ENCODE measurements at places on chromosomes 16 and 17.

GRCh38 chr16:84055801-84056634 is 13.4 kb upstream of the SLC38A8 start:
- no peak for DNase-seq

DNA sequence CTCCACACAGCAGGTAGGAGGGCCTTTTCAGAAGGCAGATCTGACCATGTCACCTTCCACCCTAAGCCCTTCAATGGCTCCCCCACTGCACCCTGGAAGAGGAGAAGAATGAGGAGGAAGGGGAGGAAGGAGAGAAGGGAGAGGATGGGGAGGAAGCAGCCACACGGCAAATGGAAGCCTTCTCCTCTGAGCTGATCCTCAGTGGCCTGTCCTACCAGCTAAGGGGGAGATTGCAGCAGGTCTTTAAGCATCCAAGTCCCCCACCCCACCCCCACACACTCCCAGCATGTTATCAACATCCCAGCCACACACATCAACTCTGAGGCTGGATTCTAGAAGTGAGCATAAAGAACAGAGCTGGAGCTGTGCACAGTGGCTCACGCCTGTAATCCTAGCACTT is 46.2 kb upstream of the RBFOX3 start:
- no peak for DNase-seq

- DNase-seq = no peak
Measured at GRCh38 chr17:79201119-79201518, 126.5 kb downstream of the ENGASE start.

GRCh38 chr17:45895304-45895968 is 1.1 kb downstream of the MAPT start:
- peak; percentile 71 for DNase-seq

- peak; percentile 65 for DNase-seq
Measured at GRCh38 chr17:81253358-81254131, 14.4 kb downstream of the NDUFAF8 start.

- DNase-seq = no peak
Measured at GRCh38 chr17:28865946-28866752, 11.3 kb downstream of the ERAL1 start.

GRCh38 chr17:79019632-79020584 is 4.1 kb upstream of the C1QTNF1 start:
- DNase-seq = peak; percentile 56

- DNase-seq = no peak
Measured at GRCh38 chr17:6422654-6423241, 12.2 kb downstream of the AIPL1 start.

GRCh38 chr17:74898376-74898946 is 5.0 kb upstream of the FADS6 start:
- DNase-seq = no peak

- no peak for DNase-seq
Measured at GRCh38 chr16:64381979-64382378, 739.9 kb downstream of the CDH11 start.

DNA sequence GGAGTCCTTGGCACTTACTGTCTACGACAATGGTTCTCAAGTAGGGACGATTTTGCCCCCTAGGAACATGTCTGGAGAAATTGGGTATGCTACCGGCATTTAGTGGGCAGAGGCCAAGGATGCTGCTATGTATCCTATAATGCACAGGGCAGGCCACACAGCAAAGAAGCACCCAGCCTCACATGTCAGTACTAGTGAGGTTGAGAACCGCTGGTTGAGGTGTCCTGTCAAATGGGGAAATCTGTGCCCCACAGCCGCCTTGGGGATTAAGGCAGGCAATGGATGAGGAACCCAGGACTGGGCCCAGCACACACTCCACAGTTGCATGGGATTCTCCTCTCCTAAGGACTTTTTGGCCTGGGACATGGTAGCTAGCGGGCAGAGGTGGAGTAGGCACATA is 86.7 kb upstream of the TOB1 start:
- DNase-seq = no peak

DNA sequence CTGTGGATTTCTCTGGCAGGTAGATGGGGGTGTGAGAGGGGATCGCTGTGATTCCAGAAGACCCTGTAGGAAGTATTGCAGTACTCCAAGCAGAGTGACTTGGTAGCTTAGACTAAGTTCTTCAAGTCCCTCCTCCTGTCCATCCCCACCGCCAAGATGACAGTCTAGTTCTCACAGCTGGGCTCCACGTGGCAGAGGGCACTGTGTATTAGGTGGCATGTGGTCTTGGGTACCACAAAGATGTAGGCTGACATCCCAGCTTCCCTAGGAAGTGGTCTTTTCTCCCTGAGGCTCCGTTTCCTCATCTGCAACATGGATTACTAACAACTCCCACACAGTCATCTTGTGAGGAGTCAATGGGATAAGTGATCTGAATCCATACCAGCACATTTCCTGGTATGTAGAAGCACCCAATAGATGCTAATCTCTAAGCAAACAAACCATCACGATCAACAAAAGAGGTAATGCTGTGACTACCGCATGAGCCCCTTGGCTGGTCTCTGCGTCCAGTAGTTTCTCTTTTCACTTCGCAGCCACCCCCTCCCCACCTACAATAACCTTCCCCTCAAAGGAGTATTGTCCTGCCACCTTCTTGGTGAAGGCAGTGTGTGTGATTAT is 349.1 kb upstream of the EEF2KMT start:
- DNase-seq = no peak

DNA sequence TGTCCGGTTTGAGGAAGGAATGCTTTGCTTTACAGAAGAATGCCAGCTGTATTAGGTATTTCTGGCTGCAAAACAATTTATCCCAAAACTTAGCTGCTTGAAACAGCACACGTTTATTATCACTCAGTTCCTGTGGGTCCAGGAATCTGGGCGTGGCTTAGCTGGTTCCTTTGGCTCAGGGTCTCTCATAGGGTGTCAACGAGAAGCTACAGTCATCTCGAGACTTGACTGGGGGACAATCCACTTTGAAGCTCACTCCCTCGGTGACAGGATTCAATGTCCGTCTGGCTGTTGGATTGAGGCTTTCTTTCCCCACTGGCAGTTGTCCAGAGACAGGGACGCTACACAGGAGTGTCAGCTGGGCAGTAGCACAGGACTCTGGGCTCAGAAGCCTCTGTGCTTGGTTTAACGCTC is 9.6 kb upstream of the RHBDF2 start:
- no peak for DNase-seq

DNA sequence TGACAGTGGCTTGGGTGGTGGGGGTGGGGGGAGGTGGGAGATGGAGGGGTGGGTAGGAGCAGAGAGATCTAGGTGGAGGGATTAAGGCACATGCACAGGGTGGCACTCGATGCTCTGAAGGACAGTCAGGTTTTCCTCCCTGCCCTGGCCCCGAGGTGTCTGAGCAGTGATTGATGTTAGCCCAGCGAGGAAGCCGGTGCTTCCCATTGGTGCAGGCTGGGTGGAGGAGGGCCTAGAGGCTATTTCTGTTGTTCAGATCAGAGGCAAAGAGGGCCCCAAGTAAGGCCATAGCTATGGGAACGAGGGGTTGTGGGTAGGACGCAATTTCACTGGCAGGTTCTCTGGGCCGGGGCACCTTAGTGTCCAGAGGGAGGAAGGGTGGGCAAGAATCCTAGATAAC is 23.1 kb downstream of the CACNA1G start:
- no peak for DNase-seq

DNA sequence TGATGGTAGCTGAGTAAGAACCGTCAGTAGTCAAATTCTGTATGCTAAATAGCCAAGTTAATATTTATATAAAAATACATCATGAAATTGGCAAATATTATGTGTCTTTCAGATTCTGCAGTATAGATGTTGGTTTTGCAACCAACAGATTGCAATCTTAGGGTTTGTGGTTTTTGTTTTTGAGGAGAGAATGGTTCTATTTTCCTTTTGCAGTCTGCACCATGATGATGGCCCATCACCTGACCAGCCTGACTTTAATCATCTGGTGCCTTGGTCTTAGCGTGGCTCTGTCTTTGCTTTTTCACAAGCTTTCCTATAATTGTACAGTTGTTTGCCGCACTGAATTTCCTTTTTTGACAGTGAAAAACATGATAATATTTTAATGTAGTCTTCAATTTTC is 50.7 kb downstream of the NUP93 start:
- no peak for DNase-seq

DNA sequence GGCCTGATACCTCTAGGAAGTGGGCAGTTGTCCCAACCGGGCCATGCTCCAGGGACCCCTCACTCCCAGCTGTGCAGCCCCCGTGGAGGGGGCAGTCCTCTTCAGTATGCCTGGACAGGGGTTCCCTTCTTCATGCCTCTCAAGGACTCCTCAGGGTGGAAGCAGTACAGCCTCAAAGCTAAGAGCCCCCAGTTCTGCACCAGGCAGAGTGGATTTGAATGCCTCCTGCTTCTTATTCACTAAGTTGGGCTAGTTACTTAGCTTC is 23.9 kb upstream of the ST6GALNAC1 start:
- DNase-seq = no peak

- peak; percentile 71 for DNase-seq
Measured at GRCh38 chr16:71426069-71426879, 15.6 kb downstream of the TLE7 start.

DNA sequence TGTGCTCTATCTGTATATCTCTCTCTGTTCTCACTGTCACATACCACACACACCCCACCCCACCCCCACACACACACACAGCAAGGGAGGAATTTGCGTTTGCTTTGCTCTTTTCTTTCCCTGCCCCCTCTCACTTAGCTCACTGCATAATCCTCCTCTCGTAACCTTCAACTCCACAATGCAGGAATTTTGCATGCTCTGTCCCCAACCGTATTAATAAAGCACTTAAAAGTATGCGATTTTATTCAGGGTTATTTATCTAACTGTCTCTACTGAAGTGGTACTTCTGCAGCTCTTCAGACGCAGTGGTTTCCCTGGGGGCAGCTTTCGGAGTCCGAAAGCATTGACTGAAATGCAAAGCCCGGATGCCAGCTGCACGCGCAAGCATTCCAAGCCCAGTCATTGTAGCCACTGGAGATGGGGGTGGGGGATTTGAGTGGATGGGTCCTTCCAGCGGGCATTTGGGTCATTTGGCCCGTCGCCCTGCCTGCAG is 105.4 kb upstream of the RBFOX1 start:
- no peak for DNase-seq

DNA sequence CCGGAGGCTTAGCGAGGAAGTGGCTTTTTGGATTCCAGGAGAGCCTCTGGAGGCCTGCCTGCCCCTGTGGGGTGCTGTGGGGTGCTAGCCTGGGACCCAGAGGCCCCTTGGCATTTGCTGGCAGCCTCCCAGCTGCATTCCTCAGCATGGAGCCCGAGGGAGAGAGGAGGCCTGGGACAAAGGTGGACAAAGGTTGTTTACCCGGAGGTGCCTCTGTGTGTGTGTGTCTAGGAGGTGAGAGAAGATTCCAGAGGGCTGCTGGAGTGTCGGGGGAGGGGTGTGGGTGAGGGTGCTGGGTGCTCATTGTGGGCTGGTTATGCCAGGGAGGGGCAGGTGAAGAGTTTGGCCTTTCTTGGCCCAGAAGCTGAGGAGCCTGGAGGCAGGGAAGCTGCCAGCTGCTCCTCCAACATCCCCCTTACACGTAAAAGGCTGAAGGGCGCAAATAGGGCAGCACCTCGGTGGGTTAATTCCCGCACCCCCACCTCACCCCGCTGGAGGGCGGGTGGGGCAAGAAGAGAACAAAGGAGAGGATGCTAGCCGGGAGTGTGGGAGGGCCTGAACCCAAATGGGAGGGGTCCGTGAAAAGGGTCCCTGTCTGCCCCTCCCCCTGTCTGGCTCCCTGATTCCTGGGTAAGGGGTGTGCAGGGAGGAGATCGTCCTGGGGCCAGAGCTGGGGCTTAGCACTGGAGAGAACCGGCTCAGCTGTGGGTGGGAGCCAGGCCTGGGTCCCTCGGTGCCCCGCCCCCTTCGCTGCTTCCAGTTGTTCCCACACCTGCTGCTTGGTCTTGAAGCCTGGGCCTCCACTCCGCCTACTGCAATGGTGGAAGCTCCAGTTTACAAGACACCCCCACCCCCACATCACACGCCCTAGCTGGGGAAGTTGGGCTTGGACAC is 9.9 kb downstream of the HEXIM2 start:
- peak; percentile 50 for DNase-seq

DNA sequence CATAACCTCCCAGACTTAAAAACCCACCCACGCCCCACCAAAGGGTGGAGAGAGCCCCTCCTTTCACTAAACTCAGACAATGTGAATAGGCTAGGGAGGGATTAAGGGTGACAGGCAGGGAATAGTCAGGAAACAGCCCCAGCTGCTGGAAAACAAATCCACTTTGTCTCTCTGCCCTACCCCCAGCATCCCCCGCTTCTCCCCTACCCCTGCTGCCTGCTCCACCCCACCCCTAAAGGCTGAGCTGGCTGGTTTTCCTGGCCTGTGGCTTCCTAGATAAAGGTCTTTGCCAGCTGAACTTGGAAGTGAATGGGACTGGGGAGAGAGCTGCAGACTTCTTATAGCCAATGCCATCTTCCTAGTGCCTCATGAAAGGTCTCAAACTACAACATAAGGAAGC is 15.0 kb downstream of the CAVIN1 start:
- no peak for DNase-seq

All from SK-N-DZ (cell line).